ENCODE measurements at places on chromosomes 3 and 15. TPM values are rescaled to one million over a fixed set of nuclear protein-coding genes. Genes with fewer than 3 reads are reported as not detected.

- peak; percentile 22 for DNase-seq
Measured at GRCh38 chr15:47439146-47440111, 277.9 kb upstream of the SEMA6D start.

- DNase-seq = no peak
Measured at GRCh38 chr3:131806736-131807135, 228.1 kb downstream of the CPNE4 start.

- no peak for DNase-seq
Measured at GRCh38 chr3:88440701-88441100, 290.9 kb downstream of the C3orf38 start.

- peak; percentile 58 for DNase-seq
Measured at GRCh38 chr3:153052096-153052460, 109.9 kb upstream of the RAP2B start.

- DNase-seq = no peak
Measured at GRCh38 chr3:87550892-87551291, 274.5 kb upstream of the POU1F1 start.

PRTG gene
- total RNA-seq = 8.6 TPM

GOLGA8Q gene
- total RNA-seq = not detected
